ENCODE measurements at places on chromosomes 7 and 10.

- no peak for DNase-seq
Observed at GRCh38 chr7:40721342-40721949, 586.6 kb downstream of the SUGCT start.

DNA sequence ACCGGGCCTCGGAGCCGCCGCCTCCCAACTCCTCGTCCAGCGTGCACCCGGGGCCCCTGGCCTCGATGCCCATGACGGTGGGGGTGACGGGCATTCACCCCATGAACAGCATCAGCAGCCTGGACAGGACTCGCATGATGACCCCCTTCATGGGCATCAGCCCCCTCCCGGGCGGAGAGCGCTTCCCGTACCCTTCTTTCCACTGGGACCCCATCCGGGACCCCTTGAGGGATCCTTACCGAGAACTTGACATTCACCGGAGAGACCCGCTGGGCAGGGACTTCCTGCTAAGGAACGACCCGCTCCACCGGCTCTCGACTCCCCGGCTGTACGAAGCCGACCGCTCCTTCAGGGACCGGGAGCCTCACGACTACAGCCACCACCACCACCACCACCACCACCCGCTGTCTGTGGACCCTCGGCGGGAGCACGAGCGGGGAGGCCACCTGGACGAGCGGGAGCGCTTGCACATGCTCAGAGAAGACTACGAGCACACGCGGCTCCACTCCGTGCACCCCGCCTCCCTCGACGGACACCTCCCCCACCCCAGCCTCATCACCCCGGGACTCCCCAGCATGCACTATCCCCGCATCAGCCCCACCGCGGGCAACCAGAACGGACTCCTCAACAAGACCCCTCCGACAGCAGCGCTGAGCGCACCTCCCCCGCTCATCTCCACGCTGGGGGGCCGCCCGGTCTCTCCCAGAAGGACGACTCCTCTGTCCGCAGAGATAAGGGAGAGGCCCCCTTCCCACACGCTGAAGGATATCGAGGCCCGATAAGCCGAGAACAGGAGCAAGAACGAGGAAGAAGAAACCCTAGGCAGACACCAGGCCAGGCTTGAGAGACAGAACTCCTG is 341.5 kb upstream of the GALNT17 start:
- no peak for DNase-seq

GRCh38 chr7:45203936-45204445 is 46.4 kb downstream of the RAMP3 start:
- DNase-seq: no peak

GRCh38 chr7:52355053-52355452 is 680.4 kb upstream of the POM121L12 start:
- DNase-seq: peak; percentile 4

- no peak for DNase-seq
Observed at GRCh38 chr10:130363899-130364445, 227.8 kb downstream of the GLRX3 start.

- DNase-seq: no peak
Observed at GRCh38 chr10:101357958-101358357, 4.0 kb downstream of the BTRC start.

DNA sequence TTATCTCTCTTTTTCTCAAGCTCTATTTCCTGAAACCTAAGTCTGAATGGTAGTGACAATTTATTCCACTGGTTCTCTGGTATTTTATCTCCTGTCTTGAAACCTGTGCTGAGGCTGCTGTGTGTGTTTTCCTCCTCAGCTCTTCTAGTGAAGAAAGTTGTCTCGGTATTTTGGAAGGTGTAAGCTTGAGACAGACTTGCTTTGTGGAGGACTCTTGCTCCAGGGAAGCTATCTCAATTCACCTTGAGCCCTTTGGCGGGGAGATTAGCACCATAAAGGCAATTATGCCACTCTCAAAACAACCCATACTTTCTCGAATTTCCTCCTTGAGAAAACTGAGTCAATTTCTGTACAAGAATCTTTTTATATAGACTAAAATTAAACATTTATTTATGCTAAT is 141.6 kb downstream of the THSD7A start:
- no peak for DNase-seq

- DNase-seq: no peak
Observed at GRCh38 chr7:136865777-136866176, 2.7 kb upstream of the CHRM2 start.

DNA sequence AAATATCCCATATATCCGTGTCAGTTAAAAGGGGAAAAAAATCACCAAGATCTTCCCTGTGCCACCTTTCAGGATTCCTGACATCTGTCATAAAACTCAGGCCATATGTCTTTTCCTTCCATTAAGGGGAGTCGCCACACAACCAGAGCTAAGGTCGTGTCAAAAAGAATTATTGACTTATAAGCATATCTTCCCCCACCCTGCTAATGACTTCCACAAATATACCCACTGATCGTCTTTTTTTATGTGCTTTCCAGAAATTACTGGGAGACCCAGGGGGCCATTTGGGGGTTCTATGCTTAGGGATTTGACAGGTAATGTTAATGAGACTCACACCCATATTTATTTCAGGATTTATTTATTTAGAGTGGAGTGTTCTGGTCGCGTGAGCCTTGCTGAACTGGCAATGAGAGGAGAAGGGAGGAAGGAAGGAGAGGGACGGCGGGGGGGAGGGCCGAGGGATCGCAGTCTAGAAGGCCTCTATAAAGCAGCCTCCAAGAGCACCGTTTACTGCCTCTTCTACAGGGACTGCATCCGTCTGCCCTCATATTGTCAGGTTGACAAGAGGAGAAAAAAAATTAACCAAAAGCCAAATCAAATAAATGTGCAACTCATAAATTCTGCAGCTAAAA is 135.7 kb upstream of the MGMT start:
- no peak for DNase-seq

GRCh38 chr10:11880151-11881029 is 57.2 kb downstream of the PROSER2 start:
- DNase-seq: no peak

GRCh38 chr10:71451754-71452153 is 55.0 kb downstream of the CDH23 start:
- no peak for DNase-seq

DNA sequence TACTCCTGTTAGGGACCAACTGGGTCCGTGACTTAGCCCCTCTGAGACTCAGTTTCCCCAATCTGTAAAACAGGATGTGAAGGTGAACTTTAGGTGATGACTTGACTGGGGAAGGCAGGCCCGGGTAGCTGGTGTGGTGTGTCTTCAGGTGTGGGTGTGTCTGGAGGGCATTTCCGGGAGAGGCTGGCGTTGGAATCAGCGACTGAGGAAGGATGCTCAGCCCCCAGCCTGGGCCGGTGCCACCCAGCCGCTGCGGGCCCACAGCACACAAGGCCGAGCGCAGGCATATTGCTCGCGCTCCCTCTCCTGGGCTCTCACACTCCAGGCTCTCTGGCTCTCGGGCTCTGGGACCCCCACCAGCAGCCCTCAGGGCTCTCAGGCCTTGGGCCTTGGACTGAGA is 31.7 kb upstream of the CNPY1 start:
- no peak for DNase-seq

GRCh38 chr7:106456329-106456728 is 171.5 kb upstream of the NAMPT start:
- no peak for DNase-seq

DNA sequence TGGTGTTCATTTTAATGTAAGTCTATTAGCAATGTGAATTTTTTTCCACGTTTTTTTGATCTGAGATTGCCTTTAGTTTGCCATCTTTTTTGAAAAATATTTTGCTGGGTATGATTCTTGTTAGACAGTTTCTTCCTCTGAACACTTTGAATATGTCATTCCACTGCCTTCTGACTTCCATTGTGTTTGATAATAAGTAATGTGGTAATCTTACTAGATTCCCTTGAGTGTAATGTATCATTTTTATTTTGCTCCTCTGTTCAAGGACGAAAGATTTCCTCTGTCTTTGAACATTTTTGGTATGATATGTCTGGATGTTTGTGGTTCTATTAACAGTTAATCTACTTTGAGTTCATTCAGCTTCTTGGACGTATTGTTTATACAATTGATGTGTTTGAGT is 371.4 kb downstream of the SUGCT start:
- DNase-seq: no peak

- no peak for DNase-seq
Observed at GRCh38 chr7:150716368-150716767, at the start of gene GIMAP1. GIMAP1 (plus strand) TSS chr7:150716613; CDS start chr7:150719048, 2,435 bp downstream.

DNA sequence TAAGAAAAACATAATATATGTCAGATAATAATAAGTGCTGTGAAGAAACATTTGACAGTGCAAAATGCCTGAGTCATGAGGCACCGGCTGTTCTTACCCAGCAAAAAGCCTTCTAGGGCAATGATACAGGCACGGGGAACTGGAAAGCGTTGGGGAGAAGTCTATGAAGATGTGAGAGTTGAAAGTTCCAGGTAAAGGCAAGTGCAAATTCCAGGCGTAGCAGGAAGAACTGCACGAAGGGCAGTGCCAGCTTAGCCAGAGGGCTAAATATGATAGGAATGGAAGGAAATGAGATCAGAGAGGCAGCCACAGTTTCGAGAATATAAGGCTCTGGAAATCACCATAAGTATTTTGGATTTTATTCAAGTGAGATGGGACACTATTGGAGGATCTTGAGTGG is 87.0 kb downstream of the IPMK start:
- DNase-seq: no peak

- no peak for DNase-seq
Observed at GRCh38 chr7:119959811-119960210, 313.2 kb upstream of the KCND2 start.

DNA sequence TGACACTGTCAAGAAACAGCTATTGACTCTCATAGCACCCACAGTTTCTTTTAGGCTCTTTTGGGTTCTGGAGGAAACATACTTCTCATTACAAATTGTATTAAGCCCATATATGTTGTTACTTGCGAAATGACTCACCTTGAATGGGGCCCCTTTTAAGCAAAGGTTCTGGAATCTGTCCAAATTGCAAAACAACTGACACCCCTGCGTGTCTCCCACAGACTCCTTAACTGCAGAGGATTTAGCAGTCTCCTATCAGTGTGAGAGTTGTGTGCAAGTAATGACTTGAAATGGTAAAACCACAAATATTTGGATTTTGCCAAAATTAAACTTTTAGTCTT is 192.3 kb downstream of the DNAJC1 start:
- no peak for DNase-seq

- no peak for DNase-seq
Observed at GRCh38 chr7:39260279-39260844, 282.7 kb downstream of the POU6F2 start.

DNA sequence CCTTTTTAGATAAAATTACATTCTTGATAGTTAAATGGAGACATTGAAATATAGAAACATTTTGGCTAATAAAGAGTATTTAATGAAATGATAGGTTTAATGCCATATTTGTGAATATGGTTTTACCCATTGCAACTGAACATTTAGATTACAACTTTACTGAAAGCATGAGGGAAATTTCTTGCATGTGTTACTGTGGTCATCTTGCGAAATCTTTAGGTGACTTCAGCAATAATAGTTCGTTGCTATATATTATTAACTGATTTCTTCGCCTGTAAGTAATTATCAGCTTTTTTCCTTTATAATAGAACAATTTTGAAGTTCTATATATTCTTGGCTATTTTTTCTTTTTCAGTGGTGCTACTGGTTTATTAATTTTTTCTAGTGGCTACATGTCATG is 83.2 kb downstream of the MLLT10 start:
- DNase-seq: no peak

DNA sequence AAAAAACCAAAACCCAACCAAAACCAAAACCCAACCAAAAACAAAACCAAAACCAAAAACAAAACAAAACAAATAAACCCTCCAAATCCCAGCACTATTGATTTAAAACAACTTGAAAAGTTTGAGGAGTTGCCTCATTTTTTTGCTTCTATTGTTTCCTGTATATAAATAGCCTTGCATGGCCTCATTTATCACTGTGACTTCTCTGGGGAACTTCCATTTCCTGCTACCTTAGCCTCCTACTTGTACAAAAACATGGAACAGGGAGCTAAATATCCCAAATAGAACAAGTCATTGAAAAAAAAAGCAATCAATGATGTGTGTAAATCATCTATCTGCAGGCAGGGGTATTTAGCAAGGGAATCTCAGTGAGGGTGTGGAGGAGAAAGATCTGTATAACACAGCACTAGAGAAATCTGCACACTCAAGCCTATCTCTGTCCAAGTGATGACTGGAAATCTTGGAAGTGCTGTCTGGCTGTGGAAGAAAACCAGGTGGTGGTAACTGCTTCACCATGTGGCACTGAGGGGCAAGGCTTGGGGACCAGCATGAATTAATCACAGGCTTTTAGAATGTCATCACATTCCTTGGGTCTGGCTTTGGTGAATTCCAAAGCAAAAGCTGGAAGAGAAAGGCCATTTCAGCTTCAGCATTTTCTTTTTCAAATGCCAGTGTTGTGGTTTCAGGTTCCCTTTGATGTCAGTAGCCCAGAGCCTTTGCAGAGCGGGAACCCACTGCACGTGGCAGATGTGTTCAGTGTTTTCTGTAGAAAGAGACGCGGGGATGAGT is 349.5 kb upstream of the ZNF32 start:
- no peak for DNase-seq

DNA sequence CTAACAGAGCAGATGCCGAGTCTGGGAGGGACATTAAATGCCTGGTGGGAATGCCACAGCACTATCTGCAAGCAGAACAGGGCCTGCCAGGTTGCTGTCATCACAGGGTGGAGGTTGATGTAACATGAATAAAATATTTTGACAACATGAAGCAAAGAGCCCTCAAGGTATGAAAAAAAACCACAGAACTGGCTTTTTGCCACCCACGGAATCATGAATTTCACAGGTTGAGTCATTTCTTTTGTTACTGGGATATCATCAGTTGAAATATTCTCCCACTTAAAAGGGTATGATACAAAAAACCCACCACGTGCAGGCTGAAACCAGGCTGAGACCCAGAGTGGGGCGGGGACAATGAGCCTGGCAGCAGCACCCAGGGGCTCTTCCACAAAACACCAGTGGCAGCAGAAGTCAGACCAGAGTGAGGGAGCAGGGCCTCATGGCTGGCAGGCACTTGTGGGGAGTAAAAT is 220.1 kb downstream of the TNS3 start:
- DNase-seq: peak; percentile 78

- DNase-seq: no peak
Observed at GRCh38 chr10:126392469-126392868, 4.2 kb upstream of the ADAM12 start.

GRCh38 chr7:125253452-125254190 is 324.0 kb upstream of the POT1 start:
- no peak for DNase-seq

- DNase-seq: no peak
Observed at GRCh38 chr7:18364396-18364795, 131.2 kb upstream of the HDAC9 start.

DNA sequence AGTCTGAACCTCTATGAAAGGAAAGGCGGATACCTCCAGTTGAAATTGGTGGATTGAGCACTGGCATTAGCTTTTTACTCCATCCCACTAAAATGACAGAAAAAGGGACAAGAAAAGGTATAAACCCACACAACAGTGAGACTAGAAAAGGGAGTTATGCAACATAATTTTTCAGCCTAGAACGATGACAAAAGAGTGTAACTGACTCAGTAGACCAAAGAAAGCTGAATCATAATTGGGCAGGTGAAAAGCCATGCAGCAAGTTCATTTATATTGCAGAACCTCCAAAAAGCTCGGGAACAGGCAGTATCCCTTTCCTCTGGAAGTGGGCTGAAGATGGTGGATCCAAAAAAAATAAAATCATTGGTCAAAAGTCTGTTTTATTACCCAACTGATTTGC is 30.5 kb upstream of the ZCCHC24 start:
- DNase-seq: no peak

Data from LoVo (cell line).